ENCODE measurements at places on chromosomes 2 and 18. TPM values are rescaled to one million over a fixed set of nuclear protein-coding genes. Genes with fewer than 3 reads are reported as not detected.
A peak's percentile ranks its signal among the peaks of the same experiment; 100 is the strongest.

DNA sequence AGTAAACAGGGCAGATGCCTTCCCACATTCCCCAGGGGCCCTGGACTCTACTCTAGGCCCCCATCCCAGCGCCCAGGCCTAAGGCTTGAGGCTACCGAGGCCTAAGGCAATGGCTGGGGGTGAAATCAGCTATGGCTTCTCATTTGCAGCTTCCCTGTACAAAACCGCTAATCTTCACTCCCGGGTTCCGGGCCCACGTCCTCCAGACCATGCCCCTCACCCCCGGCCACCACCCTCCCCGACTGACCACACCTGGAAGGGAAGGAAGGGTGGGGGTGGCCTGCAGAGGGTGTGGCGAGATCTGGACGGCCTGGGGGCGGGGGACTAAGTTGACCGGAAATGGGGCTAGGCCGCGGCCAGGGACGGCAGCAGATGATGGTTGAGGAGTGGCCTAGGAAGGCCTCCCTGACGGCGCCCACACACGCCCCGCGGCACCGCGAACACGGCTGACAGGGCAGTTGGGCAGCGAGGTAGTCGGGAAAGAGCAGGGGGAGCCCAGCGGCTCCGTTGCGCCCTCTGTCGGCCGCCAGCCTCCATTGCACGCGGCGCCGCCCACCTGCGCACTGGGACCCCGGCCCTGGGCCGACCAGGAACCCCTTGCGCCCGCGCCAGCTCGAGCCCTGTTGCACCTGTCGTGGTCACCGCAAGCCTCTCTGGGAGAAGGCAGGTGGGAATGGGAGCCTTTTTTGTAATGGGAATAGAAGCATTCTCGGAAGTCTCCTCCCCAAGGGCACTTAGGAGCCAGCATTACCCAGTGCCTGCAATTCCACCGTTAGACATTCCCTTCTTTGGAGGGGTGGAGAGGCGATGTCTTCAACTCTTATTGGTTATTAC, 117.1 kb upstream of the STPG4 start:
- DNase-seq: peak; percentile 28

GRCh38 chr18:43175257-43175656, 59.8 kb upstream of the RIT2 start:
- no peak for DNase-seq

DNA sequence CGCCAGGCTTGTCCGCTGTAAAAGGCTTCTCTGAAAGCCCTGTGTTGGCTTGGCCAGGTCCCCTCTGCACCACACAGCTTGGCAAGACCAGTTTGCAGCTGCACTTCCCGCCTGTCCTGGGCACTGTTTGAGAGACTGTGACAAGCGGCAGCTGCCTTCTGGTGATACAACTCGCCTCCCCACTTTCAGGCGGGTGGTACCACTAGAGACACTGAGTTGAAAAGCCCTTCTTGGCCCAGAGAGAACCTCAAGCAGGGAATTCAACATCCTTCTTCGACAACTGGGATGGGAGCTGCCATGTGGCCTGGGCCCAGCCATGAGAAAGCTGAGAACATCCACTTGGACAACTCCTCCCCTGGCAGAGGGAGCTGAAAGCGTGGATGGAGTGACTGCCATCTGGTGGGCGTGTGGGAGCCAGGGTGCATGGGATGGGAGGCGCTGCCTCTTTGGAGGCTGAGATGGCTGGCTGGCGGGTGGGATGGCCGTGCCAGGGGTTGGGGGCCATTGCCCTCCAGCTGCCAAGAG, 125.5 kb upstream of the REV1 start:
- DNase-seq: no peak

- DNase-seq: no peak
Measured at GRCh38 chr2:129761569-129762021, 217.9 kb upstream of the RAB6C start.

Gene RAD51AP2
- total RNA-seq: not detected

DNA sequence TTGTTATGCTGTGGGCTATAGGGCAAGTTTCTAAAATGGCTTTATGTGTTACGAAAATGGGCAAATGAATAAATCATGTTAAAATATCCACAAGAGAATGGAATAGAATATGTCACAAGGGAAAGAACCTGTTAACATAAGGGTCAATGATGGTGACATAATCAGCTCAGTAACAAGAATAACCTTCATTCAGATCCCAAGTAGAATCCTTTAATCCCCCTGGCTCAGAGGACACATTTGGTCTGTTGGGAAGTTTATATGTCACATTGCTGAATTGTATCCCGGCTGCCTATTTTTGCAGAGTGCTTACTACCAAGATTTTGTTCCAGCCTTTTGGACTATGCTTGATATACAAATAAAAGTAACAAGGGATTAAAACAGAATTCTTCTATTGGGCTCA, 13.1 kb upstream of the LGALSL start:
- DNase-seq: no peak

Gene UGT1A5
- total RNA-seq: not detected

GRCh38 chr2:162114271-162114670, 37.8 kb downstream of the GCG start:
- no peak for DNase-seq

Gene CD8B2
- not detected for total RNA-seq

Gene CFAP53
- total RNA-seq: not detected

DNA sequence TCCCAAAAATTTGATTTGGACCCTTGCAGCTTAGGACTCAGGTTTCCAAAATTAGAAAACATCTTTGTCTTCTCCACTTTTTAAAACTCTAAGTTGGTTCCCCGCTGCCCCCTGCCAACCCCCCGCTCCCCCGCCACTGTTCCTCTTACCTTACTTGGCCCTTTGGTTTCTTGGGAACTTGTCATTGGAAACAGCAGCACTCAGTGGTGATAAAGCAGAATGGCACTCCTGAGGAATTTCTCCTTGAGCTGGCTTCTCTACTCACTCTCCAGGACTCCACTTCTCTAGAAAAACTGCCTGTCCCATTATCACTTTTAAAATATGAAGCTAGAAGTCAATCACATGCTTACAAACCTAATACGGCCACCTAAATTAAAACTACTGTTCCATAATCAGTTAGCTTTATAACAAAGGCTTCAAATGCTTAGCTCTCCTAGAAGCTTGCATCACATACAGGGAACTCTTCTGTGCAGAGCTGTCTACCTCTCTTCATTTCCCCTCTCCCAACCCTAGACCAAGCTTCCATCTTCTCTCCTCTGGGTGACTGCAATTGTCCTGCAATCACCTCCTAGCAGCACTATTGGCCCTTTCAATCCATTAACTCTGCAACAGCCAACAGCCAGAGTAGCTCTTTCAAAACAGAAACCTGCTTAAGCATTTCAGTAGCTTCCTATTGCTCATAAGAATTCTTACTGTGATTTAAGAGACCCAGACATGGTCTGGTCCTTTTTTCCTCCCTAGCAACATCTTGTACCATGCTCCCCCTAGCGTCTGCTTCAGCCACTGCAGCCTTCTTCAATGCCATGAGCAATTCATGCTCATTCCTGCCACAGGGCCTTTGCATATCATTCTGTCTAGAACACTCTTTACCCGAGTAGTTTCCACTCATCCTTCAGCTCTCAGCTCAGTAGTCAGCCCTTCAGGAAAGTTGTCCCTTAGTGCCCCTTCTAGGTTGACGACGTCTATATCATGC, 15.2 kb upstream of the PLEKHM3 start:
- peak; percentile 36 for DNase-seq

- no peak for DNase-seq
Measured at GRCh38 chr18:25650201-25650941, 298.4 kb upstream of the ZNF521 start.

GRCh38 chr2:5705490-5705889, 13.3 kb downstream of the SOX11 start:
- no peak for DNase-seq

Gene INPP5D
- 24.2 TPM for total RNA-seq

GRCh38 chr18:66280470-66280869, 323.4 kb downstream of the CDH19 start:
- no peak for DNase-seq

- DNase-seq: no peak
Measured at GRCh38 chr2:237639836-237640220, 12.4 kb downstream of the LRRFIP1 start.

GRCh38 chr2:31413025-31413424, 1.5 kb downstream of the XDH start:
- DNase-seq: no peak

- no peak for DNase-seq
Measured at GRCh38 chr2:46381871-46382270, 84.7 kb downstream of the EPAS1 start.

- DNase-seq: no peak
Measured at GRCh38 chr2:217978536-217979150, 24.2 kb downstream of the TNS1 start.

DNA sequence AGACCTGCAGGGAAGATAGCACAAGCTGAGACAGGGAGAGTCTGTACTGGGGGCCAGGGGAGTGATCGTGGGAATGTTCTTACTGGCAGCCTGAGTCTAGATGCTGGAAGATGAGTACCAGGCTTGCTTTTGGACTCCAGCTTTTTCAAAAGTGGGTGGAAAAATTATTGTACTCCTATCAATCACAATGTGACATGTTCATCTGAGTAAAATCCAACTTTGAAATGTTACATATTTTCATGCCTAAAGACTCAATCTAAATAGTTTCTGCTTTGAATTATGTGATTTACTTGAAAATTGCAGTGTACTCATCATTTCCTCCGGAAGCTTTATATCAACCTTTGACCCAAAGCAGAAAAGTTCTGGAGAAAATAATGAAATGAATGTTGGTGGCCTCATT, 49.7 kb upstream of the ST3GAL5 start:
- no peak for DNase-seq

DNA sequence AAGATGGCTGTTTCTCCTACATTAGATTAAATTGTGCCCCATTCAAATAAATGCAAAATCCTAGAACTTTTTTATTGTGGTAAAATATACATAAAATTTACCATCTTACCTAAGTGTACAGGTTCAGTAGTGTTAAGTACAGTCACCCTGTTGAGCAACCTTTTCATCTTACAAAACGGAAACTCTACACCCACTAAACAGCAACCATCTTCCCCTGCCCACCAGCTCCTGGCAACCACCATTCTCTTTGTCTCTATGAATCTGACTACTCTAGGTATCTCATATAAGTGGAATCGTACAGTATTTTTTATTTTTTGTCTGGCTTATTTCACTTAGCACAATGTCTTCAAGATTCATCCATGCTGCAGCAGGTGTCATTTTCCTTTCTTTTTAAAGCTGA, 53.0 kb downstream of the ASXL2 start:
- DNase-seq: no peak

- no peak for DNase-seq
Measured at GRCh38 chr18:55319459-55320193, 268.4 kb downstream of the TCF4 start.

DNA sequence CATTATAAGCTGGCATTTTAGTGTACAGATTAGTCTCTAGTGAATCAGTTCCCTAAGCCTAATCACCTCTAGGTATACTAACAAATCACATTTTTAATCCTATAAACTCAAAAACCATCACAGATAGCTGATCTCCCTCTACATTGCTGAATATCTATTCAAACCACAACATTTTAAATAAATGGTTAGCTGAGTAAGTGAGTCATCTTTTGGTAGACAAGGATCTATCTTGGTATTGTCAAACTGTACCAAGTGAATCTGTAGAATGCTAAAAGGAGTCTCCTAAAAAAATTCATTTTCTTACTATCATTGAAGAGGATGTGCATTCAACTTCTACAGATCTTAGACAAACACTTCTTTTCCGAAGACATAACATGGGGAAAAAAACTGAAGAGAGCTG, 40.7 kb downstream of the INO80D start:
- no peak for DNase-seq

Gene MC4R
- total RNA-seq: not detected

Gene FAM228A
- total RNA-seq: 0.81 TPM

Gene RAPGEF4
- 9.9 TPM for total RNA-seq

Gene HES6
- 2.5 TPM for total RNA-seq

Gene DSC2
- 4.3 TPM for total RNA-seq

- DNase-seq: no peak
Measured at GRCh38 chr2:109081374-109081773, 47.6 kb upstream of the SH3RF3 start.

GRCh38 chr2:38498045-38498481, 104.7 kb downstream of the HNRNPLL start:
- DNase-seq: no peak

DNA sequence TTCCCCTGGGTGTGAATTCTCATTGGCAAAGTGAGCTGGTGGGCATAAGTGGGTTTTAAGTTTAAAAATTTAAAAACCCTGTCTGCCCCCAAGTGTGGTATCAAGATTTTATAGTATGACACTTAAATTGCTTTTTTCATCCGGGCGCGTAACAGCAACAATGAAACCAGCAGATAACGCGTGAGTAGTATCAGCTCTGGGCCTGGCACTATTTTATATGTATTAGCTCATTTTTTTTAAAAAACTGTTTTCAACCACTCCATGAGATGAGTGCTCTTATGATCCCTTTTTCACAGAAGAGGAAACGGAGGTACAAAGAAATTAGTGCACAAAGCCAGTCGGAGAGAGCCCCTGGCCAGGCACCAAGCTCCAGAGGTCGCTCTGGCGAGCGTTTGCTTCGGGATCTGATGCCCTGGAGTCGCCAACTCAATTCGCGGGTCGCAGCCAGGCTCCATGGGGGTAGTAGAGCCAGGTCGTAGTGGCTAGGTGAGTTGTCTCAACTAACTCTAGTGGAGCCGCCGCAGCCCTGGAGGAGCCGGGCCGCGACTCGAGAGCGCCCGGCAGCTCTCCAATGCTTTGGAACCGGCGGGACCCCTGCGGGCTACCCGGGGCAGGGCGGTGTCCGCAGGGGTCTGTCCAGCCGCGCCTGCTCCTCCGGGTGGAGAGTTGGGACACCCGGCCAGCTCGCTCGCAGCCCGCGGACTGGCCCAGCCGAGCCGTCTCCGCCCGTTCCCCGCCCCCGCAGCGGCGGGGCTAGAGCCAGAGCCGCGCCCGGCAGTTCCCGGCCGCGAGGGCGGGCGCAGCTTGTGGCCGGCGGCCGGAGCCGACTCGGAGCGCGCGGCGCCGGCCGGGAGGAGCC, at the start of gene IL1R1:
Gene IL1R1 (plus strand): TSS at position 777 of the 859 bp plus-strand sequence. CDS start 14,979 bp downstream, outside the sequence.
- no peak for DNase-seq

- DNase-seq: no peak
Measured at GRCh38 chr2:164178835-164179465, 442.3 kb downstream of the GRB14 start.

GRCh38 chr2:178282075-178282815, 87.9 kb downstream of the OSBPL6 start:
- DNase-seq: no peak

Data from thoracic aorta (tissue), 2 donors.